ENCODE measurements at places on chromosomes 2 and 18. TPM values are rescaled to one million over a fixed set of nuclear protein-coding genes. Genes with fewer than 3 reads are reported as not detected.

ACMSD gene
- 43.9 TPM for polyA plus RNA-seq

STAM2 gene
- 57.1 TPM for polyA plus RNA-seq

POLR1A gene
- polyA plus RNA-seq: 24.7 TPM

TMEM37 gene
- polyA plus RNA-seq: 54.8 TPM

GAD1 gene
- 1.4 TPM for polyA plus RNA-seq

CAVIN2 gene
- polyA plus RNA-seq: 30.0 TPM

CTAGE1 gene
- 0.05 TPM for polyA plus RNA-seq

EVX2 gene
- polyA plus RNA-seq: not detected

SUMO1 gene
- polyA plus RNA-seq: 207 TPM

OR6B3 gene
- not detected for polyA plus RNA-seq

UCN gene
- 0.65 TPM for polyA plus RNA-seq

NAT8 gene
- 18.6 TPM for polyA plus RNA-seq
